GM23248 (cell line): ENCODE measurements at places on chromosomes 3 and 15.

- no peak for DNase-seq
Observed at GRCh38 chr3:83769791-83770663, 1188.8 kb upstream of the CADM2 start.

GRCh38 chr3:72614394-72615074 is 233.7 kb downstream of the SHQ1 start:
- no peak for DNase-seq

DNA sequence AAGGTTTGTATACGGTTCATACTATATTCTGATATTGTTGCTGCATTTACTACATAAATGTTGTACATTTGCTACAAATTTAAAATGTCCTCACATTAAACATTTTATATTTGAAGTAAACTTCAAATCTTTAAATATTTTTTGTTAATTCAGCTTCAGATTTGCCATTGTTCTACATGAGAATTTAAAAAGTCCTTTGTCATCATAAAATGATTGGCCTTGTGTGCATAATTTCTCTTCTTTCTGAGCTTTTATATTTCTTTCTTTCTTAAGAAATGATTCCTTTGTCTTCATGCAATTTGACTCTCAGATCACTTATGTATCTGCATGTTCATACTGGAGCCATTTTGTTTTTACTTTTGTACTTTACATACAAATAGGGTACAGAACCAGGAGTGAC is 28.0 kb downstream of the DNAJC19 start:
- no peak for DNase-seq

GRCh38 chr15:58980351-58980939 is 7.0 kb upstream of the RNF111 start:
- DNase-seq: peak; percentile 64

DNA sequence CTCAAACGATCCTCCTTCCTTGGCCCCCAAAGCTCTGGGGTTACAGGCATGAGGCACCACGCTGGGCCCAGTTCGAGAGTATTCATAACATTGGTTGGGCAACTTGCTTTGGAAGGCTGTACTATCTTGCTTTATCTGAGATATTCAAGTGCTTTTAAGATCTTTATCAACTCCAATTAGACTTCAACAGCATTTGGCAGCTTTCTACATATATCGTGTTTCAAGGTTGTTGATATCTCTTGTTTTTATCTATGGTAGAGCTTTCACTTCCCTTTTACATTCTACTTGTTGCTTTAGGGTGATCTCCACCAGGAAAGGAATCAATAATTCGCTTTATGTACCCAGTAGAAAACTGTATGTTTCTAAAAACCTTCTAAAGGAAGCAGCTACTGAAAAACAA is 395.3 kb downstream of the IL5RA start:
- DNase-seq: no peak

DNA sequence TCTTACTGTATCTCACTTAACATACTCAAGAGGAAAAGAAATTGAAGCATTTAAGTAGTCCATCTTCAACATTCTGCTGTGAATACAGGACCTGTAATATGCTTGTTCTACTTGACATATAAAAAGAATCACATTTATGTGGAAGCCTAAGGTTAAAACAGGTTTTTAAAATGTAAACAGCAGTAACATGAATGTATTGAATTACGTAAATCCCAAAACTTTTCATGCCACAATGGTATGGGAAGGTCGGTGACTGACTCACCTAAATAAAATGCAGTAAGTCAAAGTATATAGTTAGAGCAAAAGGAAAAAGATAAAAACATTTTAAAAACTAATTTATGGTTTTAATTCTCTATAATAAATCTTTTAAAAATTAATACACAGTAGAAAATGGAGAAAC is 115.7 kb upstream of the TJP1 start:
- DNase-seq: peak; percentile 36

GRCh38 chr3:40754994-40755393 is 230.2 kb downstream of the ZNF621 start:
- no peak for DNase-seq

- DNase-seq: peak; percentile 35
Observed at GRCh38 chr15:39127151-39127790, 453.6 kb upstream of the THBS1 start.

DNA sequence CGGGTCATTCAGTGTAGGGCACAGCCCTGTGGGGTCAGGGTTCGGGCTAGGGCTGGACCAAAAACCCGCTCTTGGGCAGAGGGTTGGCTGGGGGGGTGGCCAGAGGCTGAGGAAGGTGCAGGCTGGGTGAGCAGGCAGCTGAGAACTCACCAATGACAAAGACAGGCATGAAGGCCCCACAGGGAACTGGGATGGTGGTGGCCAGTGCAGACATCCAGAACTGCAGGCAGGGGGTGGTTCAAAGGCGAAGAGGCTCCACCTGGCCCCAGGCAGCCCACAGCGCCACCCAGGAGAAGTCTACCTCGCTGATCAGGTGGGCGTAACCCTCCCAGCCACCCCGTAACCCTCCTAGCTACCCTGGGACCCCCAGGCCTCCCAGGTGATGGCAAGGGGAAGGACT is 6.7 kb downstream of the CLCN2 start:
- DNase-seq: no peak

GRCh38 chr15:33915571-33916407 is 52.5 kb upstream of the CHRM5 start:
- DNase-seq: peak; percentile 32

GRCh38 chr3:11820531-11821041 is 26.1 kb downstream of the TAMM41 start:
- DNase-seq: peak; percentile 39

DNA sequence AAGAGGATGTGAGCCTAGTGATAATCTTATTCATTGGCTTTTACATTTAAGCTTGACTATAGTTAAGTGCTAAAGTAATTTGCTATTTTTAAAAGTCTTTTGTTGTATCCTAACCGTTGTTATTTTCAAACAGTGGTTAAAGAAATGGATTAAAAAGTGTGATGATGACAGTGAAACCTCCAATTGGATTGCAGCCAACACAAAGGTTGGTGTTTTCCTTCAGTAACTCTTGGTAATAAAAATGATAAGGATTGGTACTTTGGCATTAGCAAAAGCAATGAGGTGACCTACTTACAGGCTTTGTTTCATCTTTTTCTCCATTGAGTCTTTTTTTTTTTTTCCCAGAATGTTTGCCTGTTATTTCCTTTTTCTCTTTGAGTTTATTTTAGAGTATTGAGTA is 87.5 kb upstream of the GOLGA6B start:
- DNase-seq: no peak

- DNase-seq: peak; percentile 73
Observed at GRCh38 chr3:52704611-52705437, 767 bp downstream of the GLT8D1 start.

GRCh38 chr3:146777941-146778340 is 172.8 kb upstream of the PLSCR5 start:
- no peak for DNase-seq

GRCh38 chr15:95059346-95059905 is 828.1 kb downstream of the MCTP2 start:
- no peak for DNase-seq

- no peak for DNase-seq
Observed at GRCh38 chr15:93973287-93973686, 258.1 kb upstream of the MCTP2 start.
